Chondrocyte (in vitro differentiated cells): ENCODE measurements at places on chromosomes 12 and 14. TPM values are rescaled to one million over a fixed set of nuclear protein-coding genes. Genes with fewer than 3 reads are reported as not detected.
A peak's percentile ranks its signal among the peaks of the same experiment; 100 is the strongest.

GRCh38 chr12:94563286-94563685 is 87.1 kb downstream of the TMCC3 start:
- H3K27ac ChIP-seq = no peak overlapping the region
- H3K4me3 ChIP-seq = no peak overlapping the region
- H3K27me3 ChIP-seq = peaks cover 16% of the 10 kb centered on the region
- DNase-seq = no peak
- H3K4me1 ChIP-seq = peaks cover 17% of the 10 kb centered on the region

- H3K4me3 ChIP-seq = no peak overlapping the region
- no peak overlapping the region for H3K27ac ChIP-seq
- DNase-seq = no peak
- no peaks in the 10 kb centered on the region for H3K27me3 ChIP-seq
Observed at GRCh38 chr12:105858981-105859710, 279.6 kb downstream of the NUAK1 start.

GRCh38 chr14:48373981-48374380 is 698.6 kb upstream of the MDGA2 start:
- no peak overlapping the region for H3K4me3 ChIP-seq
- no peak overlapping the region for H3K27ac ChIP-seq
- no peak for DNase-seq
- no peaks in the 10 kb centered on the region for H3K27me3 ChIP-seq
- H3K4me1 ChIP-seq = no peaks in the 10 kb centered on the region

DNA sequence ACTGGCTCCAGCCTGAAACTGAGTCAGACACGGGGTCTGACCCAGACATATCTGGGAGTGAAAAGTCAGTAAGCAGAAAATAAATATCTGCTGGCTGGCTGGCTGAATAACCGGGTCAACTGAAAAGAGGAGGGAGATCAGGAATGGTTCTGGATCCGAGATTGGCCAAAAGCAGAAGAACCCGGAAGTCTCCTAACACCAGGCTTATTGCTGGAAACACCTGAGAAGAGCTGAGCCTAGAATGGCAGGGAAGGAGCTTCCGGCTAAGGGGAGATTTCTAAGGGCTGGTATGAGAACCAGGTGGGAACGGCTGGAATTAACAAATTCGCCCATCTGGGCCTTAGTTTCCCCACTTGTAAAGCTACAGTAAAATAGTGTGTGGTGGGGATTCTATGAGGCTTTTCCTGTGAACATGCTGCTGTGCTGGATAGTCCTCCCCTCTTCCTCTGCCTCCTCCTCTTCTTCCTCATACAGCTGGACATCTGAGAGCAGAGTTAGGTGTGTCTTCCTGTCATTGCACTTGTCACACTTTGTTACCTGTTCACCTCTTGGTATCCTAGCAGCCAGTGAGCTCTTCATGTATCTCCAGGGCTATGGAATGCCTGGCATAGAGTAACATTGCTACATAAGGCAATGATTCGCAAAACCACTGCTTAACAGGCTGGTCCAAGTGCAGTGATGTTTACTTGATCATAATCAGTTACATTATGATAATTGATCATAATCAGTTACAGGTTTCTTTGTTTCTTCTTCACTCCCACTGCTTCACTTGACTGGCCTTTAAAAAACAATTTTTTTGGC is 2.0 kb upstream of the SHMT2 start:
- peaks cover 51% of the 10 kb centered on the region for H3K4me1 ChIP-seq
- peak overlapping the region; percentile 45 for H3K4me3 ChIP-seq
- H3K27ac ChIP-seq = peak overlapping the region; percentile 30
- no peaks in the 10 kb centered on the region for H3K27me3 ChIP-seq
- no peak for DNase-seq

- no peaks in the 10 kb centered on the region for H3K4me1 ChIP-seq
- H3K27me3 ChIP-seq = no peaks in the 10 kb centered on the region
- H3K27ac ChIP-seq = no peak overlapping the region
- peaks cover 17% of the 10 kb centered on the region for H3K36me3 ChIP-seq
- DNase-seq = no peak
Observed at GRCh38 chr14:35146711-35147149, 24.4 kb downstream of the PRORP start.

- DNase-seq = no peak
- no peak overlapping the region for H3K27ac ChIP-seq
- H3K4me3 ChIP-seq = no peak overlapping the region
- no peaks in the 10 kb centered on the region for H3K4me1 ChIP-seq
Observed at GRCh38 chr12:30484658-30485057, 211.0 kb downstream of the IPO8 start.

GRCh38 chr12:66599816-66600215 is 79.1 kb downstream of the GRIP1 start:
- DNase-seq = no peak
- no peaks in the 10 kb centered on the region for H3K36me3 ChIP-seq
- no peak overlapping the region for H3K4me3 ChIP-seq
- peaks cover 11% of the 10 kb centered on the region for H3K4me1 ChIP-seq

DNA sequence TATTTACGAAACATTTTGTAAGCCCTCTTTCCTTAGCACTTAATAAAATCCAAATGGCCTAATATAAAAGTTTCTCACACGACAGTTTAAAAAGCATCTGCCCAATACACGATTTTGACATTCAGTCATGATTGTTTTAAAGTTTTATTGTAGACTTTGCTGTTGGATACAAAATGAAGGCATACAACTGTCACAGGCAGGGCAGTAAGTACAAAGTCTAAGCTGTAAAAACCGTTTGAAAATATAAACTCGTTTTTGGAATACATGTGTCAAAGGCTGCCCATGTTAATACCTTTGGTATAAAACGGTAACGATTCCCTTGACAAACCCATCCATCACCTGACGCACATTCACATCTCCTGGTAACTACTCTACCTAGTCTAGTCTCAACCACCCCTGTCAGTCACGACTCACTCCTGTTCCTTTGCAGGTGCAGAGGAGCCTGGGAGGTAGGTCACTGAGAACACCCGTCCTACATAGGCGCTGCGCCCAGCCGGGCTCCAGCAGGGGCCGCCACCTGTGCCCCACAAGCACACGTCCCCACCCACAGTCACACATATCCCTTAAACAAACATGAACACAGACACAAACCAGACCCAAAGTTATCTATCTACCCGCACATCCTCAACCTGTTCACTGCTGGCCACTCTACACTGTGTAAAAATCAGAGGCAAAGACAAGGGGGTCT is 27.1 kb downstream of the KCTD10 start:
- H3K36me3 ChIP-seq = peaks cover 29% of the 10 kb centered on the region
- no peak overlapping the region for H3K4me3 ChIP-seq
- no peak for DNase-seq
- H3K27ac ChIP-seq = peak overlapping the region; percentile 43
- peaks cover 16% of the 10 kb centered on the region for H3K4me1 ChIP-seq

DNA sequence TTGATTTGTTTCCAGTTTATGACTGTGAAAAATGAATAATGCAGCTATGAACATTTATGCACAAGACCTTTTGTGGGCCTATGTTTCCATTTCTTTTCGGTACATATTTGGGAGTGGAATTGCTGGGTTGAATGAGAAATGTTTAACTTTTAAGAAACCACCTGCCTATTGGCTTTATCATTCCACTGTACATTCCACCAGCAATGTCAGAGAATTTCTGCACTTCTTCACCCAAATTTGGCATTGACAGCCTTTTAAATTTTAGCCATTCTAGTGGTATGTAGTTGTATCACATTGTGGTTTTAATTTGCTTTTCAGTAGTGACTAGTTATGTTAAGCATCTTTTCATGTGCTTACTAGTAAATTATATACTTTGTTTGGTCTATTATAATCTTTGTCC is 317.0 kb upstream of the TMTC1 start:
- no peak overlapping the region for H3K4me3 ChIP-seq
- no peak overlapping the region for H3K27ac ChIP-seq
- peaks cover 4% of the 10 kb centered on the region for H3K36me3 ChIP-seq
- H3K4me1 ChIP-seq = no peaks in the 10 kb centered on the region
- DNase-seq = no peak
- peaks cover 6% of the 10 kb centered on the region for H3K27me3 ChIP-seq

GRCh38 chr14:22588526-22589095 is 413 bp downstream of the DAD1 start:
- H3K27ac ChIP-seq = peak overlapping the region; percentile 98
- H3K4me3 ChIP-seq = peak overlapping the region; percentile 81
- H3K4me1 ChIP-seq = peaks cover 54% of the 10 kb centered on the region
- peaks cover 5% of the 10 kb centered on the region for H3K36me3 ChIP-seq
- peaks cover 2% of the 10 kb centered on the region for H3K27me3 ChIP-seq

DNA sequence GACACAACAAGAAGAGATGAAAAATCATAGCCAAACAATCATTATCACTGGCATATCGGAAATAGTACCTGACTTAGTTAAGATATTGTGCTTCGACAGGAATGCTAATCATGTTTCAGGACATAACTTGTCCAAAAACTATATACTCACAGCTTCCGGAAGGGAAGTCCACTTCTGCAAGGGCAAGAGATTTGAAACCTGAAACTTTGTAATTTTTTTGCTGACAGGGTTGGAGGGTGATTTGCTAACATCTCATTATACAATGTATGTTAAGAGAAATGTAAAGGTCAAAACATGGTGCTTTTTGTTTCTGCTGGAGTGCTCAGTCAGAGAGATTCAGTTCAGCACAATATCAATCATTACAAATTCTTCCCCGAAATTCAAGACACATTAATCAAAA is 200.3 kb downstream of the CNTN1 start:
- no peaks in the 10 kb centered on the region for H3K36me3 ChIP-seq
- no peak for DNase-seq
- H3K27me3 ChIP-seq = peaks cover 3% of the 10 kb centered on the region
- H3K4me1 ChIP-seq = no peaks in the 10 kb centered on the region

- H3K27me3 ChIP-seq = no peaks in the 10 kb centered on the region
- no peak overlapping the region for H3K4me3 ChIP-seq
- H3K36me3 ChIP-seq = no peaks in the 10 kb centered on the region
- H3K27ac ChIP-seq = peak overlapping the region; percentile 38
- H3K4me1 ChIP-seq = peaks cover 14% of the 10 kb centered on the region
Observed at GRCh38 chr12:100128512-100128908, 14.2 kb downstream of the BLTP3B start.

The PDZRN4 gene
- 0.15 to 0.25 TPM (median 0.17 TPM) in 3 replicates for total RNA-seq

The PRIMA1 gene
- not detected in 3 replicates for total RNA-seq

The CEP83 gene
- 8.0 to 13.0 TPM (median 9.5 TPM) in 3 replicates for total RNA-seq

The SLCO1B1 gene
- not detected in 3 replicates for total RNA-seq

The SLC25A21 gene
- total RNA-seq = 0.22 to 1.1 TPM (median 0.36 TPM) in 3 replicates

The HPD gene
- total RNA-seq = not detected in 3 replicates
